NCI-H510A (cell line): ENCODE measurements at places on chromosomes 11 and 22.

DNA sequence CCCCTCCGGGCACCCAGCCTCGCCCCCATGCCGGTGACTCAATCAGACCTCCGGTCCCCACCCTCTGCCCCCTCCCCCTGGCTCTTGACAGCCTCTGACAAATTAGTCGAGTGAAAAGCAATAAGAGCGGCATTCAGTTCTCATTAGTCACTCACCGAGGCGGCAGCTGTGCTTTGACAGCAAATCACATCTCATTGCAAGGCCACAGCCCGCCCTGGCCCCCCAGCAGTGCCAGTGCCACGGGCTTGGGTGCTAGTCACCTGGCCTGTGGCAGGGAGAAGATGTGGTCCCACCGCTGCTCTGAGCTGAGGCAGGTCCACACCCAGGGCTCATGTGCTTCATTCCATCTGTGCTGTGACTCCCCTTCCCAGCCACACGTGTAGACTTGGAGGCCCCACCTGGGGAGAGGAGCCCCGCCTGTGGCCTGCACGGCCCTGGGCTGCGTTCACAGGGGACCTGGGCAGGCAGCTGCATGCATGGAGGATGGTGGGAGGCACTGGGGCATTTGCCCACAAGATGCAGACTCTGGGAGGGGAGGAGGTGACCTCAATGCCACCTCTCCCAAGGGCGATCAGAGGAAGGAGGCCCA, 7.4 kb upstream of the TH start:
- no peak for DNase-seq

DNA sequence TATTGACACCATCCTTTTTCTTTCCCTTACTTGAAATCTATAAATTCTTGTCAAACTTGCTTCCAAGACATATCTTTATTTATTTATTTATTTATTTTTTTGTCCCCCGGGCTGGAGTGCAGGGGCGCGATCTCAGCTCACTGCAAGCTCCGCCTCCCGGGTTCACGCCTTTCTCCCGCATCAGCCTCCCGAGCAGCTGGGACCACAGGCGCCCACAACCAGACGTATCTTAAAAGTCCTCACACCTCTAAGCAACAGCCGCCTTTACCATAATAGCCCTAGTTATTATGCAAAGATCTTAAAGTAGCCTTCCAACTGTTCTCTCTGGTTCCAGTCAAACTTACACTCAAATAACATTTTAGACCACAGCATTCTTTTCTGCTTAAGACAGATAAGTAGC, 657.0 kb upstream of the B3GAT1 start:
- no peak for DNase-seq

GRCh38 chr11:103483996-103484395, 374.8 kb downstream of the DYNC2H1 start:
- no peak for DNase-seq

GRCh38 chr11:10326012-10326964, 21.4 kb downstream of the ADM start:
- no peak for DNase-seq

- DNase-seq = no peak
These were observed 534.3 kb downstream of the ETS1 start for GRCh38 chr11:128052912-128053641.

DNA sequence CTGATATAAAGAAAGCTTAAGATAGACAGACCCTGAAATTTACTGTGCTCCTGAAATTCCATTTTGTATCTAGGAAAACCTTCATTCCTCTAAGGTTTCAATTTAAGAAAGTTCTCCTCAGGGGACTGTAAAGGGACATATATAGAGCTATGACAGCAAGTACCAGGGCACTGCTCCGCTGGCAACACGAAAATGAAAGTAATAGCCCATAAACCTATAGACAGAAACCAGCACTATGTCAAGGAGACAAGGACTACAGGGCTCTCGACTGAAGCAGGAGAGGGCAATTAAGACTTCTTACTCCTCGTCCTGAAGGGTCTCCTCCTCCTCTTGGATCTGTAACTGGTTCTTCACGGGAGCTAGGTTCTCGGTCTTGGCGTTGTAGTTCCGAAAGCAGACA, 6.9 kb downstream of the FEZ1 start:
- DNase-seq = no peak
